Renal pelvis (tissue), 12 donors: ENCODE measurements at places on chromosomes 4 and X. TPM values are rescaled to one million over a fixed set of nuclear protein-coding genes. Genes with fewer than 3 reads are reported as not detected.
A peak's percentile ranks its signal among the peaks of the same experiment; 100 is the strongest.

Gene TRIM61
- 3.4 TPM for polyA plus RNA-seq

GRCh38 chrX:11259437-11259836 lies 33.8 kb upstream of the AMELX start:
- DNase-seq: no peak

- DNase-seq: no peak
Measured at GRCh38 chrX:139647597-139647996, 60.4 kb downstream of the MCF2 start.

Gene GATA1
- 0.54 TPM for polyA plus RNA-seq

DNA sequence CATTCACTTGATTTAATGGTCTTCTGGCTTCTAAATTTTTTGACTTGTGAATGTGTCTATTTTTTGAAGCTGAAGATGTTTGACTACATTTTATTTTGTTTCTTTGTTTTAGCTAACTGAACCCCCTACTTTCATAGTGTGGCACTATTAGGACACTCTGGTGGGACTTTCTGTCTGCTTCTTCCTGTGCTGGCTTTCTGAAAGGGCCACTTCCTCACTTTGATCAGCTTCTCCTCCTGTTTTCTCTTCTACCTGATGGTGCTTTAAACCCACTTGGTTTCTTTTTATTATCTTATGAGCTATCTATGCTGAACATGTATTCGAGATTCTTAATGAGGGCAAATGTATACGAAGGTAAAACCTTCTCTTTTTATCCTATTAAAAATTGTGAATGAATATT lies 186.1 kb upstream of the CASK start:
- DNase-seq: no peak

- no peak for DNase-seq
Measured at GRCh38 chr4:1879485-1879884, 8.3 kb downstream of the NSD2 start.

DNA sequence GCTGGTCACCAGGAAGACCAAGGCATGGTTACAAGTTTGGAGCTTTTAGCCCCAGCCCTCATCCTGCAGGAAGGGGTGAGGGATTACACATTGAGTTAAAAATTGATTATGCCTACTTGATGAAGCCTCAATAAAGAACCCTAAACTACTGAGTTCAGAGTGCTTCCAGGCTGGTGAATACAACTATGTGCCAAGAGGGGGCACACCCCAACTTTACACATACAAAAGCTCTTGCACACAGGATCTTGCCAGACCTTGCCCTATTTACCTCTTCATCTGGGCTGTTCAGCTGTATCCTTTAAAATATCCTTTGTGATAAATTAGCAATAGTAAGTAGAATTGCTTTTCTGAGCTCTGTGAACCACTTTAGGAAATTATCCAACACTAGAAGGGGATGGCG lies 489.3 kb downstream of the INPP4B start:
- DNase-seq: no peak

GRCh38 chrX:17967888-17968287 lies 106.8 kb upstream of the RAI2 start:
- no peak for DNase-seq

Gene RGN
- 40.1 TPM for polyA plus RNA-seq

DNA sequence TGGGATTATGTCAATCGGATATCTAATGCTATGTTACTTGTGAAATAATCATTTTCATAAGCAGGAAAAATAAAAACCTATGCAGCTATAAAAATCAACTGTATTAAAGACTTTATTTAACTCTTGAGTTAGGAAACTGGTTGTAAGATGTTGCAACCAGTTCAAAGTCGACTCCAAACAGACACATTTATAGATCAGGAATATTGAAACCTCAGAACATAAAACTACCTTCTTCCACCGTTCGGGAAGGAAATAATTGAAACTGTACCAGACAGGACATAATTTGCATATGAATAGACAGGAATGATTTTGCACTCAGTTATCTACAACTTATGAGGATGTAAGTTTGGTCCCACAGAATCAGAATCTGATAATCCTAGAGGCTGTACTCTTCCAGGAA lies 181.8 kb upstream of the STS start:
- DNase-seq: no peak

- no peak for DNase-seq
Measured at GRCh38 chr4:17941731-17942130, 79.8 kb downstream of the LCORL start.

GRCh38 chr4:76198411-76199237 lies 15.0 kb downstream of the SCARB2 start:
- peak; percentile 83 for DNase-seq

DNA sequence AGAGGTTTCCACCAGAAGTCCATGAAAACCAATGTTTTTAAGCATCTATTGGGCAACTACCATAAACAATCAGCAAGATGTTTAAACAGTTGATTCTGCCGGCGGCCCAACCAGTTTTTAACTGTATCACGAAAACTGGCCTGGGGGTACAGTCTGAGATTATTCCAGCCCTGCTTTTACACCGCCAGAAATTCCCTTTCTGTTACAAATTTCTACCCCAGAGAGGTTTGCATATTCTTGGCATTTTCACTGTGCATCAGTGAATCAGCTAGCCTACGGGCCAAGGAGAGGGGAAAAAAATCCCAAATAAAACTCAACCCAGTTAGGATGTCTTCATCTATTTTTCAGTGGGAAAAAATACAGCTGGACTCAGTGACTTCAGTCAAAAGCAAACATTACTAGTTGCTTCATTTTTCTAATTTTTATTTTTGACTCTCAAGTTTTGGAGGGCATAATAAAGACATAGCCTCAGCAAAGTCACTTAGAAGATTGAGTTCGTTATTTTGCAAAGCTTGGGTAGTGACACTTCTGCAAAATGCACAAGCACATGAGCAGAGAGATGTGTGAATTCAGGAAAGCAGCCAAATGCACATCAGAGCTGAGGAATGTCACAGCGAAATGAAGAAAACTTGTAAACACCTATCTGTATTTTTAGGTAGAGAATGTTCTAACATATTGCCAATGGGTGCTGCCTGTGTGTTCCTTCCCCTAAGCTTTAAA lies 167.8 kb upstream of the GK2 start:
- DNase-seq: no peak

DNA sequence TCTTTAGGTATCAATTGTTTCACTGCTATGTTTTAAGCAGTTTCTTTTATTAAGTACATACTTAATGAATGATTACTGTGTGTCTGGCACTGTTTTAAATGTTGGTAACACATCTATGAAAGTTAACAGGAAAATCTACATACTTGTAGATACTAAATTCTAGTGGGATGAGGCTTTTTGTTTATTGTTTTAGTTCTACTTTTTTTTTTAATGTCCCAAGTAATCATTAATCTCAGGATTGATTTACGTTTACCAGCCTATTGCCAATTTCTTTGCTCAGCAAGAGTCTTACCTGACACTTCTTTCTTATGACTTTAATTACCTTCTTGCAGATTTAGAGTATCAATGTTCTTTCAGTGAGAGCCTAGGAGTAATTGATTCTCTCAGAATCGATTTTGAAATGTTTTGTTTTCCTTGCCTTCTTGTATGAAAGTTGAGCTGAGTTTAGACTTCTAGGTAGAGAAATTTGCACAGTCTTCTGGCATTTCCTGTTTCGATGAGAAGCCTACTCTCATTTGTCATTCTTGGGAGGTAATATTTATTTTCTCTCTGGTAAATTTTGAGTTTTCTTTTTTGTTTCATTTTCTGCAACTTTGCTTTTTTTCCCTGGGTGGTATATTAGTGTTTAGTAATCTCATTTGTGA lies 235.2 kb upstream of the ANKRD50 start:
- no peak for DNase-seq

DNA sequence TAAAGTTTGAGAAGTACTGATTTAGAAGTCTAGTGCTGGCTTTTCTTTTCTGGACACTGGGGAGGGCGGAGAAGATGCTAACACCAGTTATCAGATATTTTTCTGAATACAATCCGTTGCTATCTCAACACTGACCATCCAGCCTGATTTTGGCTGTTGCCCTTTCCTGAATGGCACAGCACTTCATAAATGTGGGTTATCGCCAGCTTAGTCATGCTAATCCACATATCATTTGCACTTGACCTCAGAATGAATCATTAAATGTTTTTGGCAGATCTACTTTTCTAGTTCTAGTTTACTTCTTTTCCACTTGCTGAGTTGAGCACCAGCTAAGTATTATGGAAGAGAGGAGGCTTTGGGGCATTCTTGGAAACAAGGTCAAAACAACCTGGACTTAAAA lies 60.8 kb upstream of the ESX1 start:
- DNase-seq: no peak

Gene ETDB
- 0.35 TPM for polyA plus RNA-seq

- DNase-seq: no peak
Measured at GRCh38 chrX:136752796-136753195, 27.9 kb downstream of the ARHGEF6 start.

Gene NIPAL1
- 10.5 TPM for polyA plus RNA-seq

Gene PNCK
- polyA plus RNA-seq: 12.7 TPM

GRCh38 chrX:16436348-16437188 lies 213.4 kb upstream of the S100G start:
- DNase-seq: peak; percentile 65

DNA sequence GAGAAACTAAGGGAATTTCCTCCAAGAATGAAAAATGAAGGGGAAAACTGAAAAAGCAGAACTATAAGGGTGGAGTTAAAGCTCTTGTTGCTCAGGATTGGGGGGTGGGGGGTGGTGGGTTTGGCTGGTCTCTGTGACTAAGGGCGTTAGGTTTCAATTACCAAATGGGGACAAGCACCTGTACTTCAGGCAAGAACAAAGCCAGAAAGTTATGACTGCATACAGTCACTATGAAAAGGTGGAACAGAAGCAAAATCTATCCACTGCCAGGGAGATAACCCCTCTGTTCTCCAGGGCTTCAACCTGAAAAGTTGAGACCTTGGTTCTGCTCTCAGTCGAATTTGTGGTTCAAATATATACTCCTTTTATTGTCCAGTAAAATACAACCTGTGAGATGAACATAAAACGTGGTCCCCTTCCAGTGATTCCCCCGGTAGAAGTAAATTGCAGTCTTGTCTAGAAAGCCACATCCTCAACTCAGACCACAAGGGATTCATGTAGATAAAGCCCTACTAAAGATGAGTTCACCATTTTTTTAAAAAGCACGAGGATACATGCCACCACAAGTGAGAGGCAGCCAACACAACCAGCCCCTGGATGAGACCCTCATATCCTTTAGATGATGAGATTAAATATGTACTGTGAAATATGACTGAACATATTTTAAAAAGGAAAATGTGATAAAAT lies 257.1 kb upstream of the RPS6KA3 start:
- no peak for DNase-seq

GRCh38 chrX:6777238-6778002 lies 242.5 kb upstream of the VCX3A start:
- DNase-seq: no peak

DNA sequence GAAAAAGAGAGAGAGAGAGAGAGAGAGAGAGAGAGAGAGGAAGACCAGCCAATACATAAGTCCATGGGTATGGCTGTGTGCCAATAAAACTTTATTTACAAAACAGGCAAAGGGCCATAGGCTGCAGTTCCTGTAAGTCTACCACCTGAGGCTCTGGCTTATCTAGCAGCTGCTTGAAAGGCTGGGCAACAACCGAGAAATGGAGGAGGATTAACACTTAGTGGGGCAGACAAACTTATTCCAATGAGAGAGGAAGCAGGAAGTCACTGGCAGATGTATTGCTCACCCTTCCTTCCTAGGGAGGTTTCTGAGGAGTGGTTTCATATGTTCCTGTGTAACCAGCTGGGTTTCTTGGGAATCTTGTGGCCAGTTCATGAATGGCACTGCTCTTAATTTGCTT lies 4.7 kb upstream of the GPR143 start:
- DNase-seq: no peak

DNA sequence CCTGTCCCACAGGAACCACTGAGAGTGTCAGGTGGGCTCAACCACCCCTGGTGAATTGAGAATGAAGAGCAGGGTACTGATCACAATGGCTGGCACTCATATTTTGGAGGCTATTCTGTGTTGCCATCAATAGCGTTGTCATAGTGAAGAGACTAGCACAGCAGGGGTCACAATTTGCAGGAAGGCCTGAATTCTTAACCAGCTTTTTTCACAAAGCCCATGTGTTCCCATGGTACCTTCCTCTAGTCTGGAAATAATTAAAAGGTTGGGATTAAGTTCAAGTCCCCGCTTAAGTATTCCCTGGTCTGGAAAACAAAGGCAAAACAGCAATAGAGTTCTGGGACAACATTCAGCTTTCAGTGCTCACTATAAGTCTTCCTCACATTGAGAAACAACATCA lies 1051.7 kb downstream of the C4orf33 start:
- no peak for DNase-seq

DNA sequence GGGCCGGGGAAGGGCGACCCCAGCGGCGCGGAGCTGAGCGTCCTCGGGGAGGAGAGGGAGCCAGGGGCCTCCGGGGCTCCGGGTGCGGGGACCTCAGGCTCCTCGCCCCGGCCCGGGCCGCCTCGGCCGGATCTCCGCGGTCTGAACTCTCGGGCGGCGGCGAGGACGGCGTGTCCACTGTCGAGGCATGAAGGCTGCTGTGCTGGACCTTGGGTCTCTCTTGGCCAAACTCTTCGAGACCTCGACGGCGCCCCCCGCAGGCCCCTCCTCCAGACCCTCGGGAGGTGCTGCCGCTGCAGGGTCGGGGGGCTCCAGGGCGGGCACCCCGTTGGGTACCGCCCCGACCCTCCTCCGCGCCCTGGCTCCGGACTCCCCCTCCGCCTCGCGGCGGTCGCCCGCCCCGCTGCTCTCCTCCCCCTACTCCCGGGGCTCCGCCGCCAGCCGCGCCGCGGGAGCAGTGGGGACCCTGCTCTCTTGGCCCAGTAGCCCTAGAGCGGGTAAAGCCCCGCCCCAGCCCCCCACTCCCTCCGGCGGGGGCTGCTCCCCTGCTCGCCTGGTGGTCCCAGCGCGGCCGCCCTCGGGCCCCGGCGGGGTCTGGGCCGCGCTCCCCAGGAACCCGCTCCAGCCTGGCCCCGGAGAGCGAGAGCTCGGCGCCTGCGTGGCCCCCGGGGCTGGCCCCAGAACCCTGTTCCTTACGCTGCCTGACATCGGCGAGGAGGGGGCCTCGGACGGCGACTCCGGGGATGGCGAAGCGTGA lies 564 bp downstream of the FAM149A start:
- no peak for DNase-seq

DNA sequence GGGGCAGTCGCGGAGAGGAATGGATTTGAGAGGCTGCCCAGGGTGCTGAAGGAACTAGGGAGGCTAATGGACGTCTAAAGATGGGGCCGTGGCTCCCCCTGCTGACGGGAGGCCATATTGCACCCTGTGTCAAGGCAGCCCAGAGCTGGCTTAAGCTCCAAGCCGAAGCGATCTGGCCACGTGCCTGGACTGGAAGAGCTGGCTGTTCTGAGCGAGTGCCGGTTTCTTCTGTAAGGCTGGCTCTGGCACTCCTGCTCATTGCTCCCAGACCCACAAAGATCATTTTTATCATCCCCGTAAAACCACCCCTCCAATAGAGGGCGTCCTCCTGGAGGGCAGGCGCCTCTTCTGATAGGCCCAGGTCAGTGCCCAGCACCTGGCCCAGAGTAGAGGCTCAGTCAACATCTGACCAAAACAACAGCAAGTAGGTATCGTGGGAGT lies 5.6 kb downstream of the PNCK start:
- peak; percentile 80 for DNase-seq

- no peak for DNase-seq
Measured at GRCh38 chrX:103066606-103067005, 2.6 kb upstream of the BEX1 start.

Gene GBA3
- 13.5 TPM for polyA plus RNA-seq

Gene JCHAIN
- polyA plus RNA-seq: 0.64 TPM

- DNase-seq: no peak
Measured at GRCh38 chr4:175418516-175418915, 393.5 kb downstream of the GPM6A start.

GRCh38 chr4:109658871-109659410 lies 44.3 kb downstream of the CASP6 start:
- DNase-seq: peak; percentile 1

Gene RHOXF1
- polyA plus RNA-seq: 3.5 TPM
